ENCODE measurements at places on chromosomes 2 and 18.

DNA sequence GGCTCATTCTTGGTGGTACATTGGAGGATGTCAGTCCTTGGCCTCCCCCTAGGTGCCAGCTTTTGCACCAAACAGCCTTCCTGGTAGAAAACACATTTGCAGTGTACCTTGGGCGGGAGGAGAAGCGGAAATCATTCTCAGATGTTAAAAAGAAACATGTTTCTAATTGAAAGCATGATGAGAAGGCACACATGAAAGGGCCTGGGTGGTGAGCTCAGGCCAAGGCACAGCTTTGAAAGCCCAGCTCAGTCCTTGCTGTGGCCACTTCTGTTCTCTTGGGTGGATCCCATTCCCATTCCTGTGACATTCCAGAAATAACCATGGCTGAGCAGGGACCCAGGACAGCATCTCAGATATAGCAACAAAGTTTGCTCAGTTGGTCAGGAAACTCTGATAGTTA lies 71.5 kb downstream of the LTBP1 start:
- DNase-seq = no peak

- DNase-seq = peak; percentile 84
Observed at GRCh38 chr2:39356922-39357639, 80.0 kb downstream of the MAP4K3 start.

DNA sequence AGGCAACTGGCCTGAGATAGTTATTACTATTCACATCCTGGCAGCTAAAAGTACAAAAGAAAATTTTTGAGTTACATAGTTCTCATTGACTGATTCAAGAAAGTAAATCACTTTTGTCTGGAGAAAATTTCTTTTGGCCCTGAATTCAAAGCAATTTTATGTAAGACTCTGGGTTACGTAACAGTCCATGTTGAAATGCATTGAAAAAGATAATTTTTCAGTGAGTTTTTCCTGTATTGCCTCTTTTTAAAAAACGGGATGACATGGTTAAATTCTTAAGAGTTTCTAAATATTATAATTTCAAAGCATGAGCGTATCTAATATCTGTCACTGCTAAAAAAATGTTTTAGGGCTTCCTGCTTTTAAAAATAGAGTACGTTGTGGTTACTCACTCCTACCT lies 72.7 kb downstream of the ANKRD12 start:
- DNase-seq = no peak

GRCh38 chr18:49581371-49581770 lies 19.5 kb downstream of the LIPG start:
- no peak for DNase-seq

DNA sequence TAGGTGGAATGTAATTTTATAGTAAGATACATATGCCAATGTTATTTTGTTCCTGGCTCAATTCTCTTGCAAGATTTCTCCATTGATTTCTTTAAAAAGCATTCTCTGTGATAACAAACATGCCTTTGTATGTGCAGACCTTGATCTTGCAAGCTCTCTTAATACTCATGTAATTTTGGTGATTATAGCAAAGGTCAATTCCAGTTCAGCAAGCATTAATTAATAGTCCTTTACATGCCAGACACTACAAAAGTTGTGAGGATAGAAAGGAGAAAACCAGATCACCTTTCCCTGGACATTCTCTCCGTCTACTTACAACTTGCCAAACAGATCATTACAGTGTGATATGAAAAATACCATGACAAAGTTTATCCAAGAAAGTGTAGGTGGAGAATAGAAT lies 173.7 kb upstream of the DOK6 start:
- no peak for DNase-seq

GRCh38 chr2:186746584-186746983 lies 52.7 kb downstream of the FAM171B start:
- no peak for DNase-seq

DNA sequence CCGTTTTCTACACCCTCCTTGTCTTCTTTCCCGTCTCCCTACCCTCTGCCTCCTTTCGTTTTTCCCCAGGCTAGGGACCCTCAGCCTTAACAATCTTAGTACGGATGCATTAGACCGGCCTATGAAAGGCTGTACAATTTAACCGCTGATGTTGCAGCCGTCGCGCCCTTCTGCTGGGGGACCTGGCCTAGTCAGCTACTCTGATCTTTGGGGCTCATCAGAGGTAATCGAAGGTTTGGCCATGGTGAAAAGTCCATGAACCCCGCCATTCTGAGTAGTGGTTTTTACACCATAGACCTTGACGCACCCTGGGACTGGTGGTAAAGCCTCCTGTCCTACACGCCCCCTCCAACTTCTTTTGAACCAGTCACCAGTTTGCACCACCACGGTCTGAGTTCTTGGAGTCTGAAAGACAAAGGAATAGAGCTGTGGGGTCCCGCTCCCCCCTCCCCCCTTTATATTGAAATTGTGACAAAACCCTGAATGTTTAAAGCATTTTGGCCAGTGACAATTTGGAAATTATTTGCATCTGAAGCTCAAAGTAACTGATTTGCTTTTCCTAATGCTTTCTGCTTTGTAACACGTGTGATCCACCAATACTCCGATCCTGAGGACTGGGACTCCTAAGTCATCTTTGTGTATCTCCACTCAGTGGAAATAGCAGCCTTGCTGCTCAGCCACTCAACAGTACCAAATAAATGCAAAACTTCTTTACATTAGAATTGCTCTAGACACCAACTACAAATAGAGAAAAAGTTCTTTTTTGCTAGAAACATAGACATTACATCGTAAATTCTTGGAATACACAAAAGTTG lies 642 bp upstream of the SRSF7 start:
- DNase-seq = no peak

DNA sequence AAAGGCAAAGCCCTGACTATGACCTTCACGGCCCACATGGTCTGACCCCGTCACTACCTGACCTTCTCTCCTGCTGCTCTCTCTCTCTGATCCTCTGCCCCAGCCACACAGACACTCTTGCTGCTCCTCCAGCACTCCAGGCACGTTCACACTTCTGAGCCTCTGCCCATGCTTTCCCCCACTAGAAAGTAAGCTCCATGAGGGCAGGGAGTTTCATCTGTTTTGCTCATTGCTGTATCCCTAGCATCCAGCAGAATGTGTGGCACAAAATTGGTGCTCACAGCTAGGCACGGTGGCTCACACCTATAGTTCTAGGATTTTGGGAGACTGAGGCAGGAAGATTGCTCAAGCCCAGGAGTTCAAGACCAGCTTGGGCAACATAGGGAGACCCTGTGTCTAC lies 52.5 kb upstream of the STPG4 start:
- DNase-seq = no peak

DNA sequence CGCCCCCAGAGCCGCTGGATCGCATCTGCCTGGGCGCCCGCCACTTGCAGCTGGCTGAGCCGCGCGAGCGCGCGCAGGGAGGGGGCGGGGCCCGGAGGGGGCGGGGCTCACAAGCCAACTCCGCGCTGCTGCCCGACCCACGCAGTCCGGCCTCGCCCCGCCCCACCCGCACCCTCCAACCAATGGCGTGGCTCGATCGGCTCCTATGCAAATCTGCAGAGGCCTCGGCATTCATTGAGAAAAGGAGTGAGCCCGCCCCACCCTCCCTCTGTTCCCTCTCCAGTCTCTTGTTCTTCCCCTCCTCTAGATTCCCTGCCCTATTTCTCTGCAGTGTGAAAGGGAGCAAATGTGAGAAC lies at the start of gene ALK:
Gene ALK, minus strand, starts transcription at position 27 of the 356 bp plus-strand sequence. CDS start 927 bp downstream, outside the sequence.
- DNase-seq = peak; percentile 79

DNA sequence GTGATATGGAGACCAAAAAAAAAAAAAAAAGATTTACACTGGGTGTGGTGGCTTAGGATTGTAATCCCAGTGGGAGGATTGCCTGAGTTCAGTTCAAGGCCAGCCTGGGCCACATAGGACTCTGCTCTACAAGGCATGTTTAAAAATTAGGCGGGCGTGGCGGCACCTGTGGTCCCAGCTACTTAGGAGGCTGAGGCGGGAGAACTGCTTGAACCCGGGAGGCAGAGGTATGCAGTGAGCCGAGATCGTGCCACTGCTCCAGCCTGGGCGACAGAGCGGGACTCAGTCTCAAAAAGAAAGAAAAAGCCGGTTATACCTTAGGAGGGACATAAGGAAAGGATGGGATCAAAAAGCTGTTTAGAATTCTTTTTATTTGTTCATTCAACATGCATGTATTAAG lies 707 bp upstream of the SPDYA start:
- no peak for DNase-seq

GRCh38 chr2:9558948-9559381 lies 3.3 kb upstream of the ADAM17 start:
- DNase-seq = no peak

- no peak for DNase-seq
Observed at GRCh38 chr18:38933322-38933721, 1367.7 kb upstream of the CELF4 start.

GRCh38 chr2:53403792-53404413 lies 363.7 kb upstream of the CHAC2 start:
- DNase-seq = no peak

DNA sequence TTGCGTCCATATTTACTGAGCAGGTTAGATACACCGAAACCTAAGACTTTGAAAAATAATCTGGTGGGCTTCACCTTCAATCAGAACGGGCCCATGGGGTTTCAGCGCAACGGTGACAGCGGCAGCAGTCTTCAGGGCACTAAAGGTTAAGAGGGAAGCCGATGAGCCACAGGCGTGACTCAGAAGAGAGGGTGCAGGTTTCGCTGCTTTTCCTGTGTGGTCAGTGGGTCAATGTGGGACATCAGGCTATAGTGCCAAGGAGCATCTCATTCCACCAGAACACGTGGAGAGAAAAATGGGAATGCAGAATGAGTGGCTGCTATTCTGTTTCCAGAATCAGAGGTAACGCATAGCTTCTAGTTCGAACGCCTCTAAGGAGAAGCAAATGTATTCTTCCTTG lies 8.9 kb downstream of the PTGR3 start:
- no peak for DNase-seq

DNA sequence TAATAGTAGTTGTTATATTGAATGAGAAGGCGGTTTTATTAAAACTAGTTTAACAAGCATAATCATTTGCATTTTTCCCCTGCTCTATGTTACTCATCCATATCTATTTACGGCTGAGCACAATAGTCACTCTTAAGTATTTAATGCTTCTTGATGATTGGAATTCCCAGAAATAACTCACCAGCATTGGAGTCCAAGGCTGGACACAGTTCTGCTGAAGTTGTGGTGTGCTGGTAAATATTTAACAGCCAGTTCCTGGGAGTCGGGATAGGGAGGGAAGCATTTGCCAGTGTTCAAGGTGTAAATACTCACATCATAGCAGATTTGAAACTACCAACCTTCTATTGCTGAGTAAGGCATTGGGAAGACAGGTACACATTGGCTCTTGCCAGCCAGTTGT lies 315.1 kb downstream of the MTX2 start:
- no peak for DNase-seq

DNA sequence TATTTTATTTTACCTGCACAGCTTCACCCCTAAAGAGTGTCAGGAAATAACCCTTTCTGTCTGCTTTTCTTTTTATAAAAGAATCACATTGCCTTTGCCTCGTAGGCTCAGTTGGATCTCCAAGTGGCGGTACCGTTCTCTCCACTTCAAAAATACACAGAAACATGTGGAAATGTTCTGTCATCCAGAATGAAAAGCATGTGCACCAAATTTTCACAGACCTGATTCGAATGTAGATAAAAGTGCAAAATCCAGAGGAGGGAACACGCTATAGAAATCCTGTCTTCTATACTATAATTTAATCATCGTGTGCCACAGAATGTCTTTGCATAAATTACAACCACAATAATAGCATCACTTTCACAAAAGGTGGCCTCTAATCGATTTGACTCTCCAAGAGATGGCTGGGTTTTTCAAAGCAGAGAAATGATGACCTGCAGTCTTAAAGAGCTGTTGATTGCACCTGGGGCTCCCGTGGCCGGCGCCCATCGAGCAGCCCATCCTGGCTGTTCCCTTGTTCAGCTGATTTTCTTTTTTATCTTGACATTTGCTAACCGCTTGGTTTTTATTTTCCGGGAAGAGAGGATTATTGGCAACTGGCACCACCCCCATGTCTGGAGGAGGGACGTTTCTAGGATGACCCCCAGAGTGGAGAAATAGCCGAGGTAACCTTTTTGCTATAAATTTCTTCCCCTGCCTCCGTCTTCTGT lies 290.2 kb downstream of the SOX11 start:
- DNase-seq = no peak

- DNase-seq = peak; percentile 32
Observed at GRCh38 chr2:203396667-203397066, 68.5 kb downstream of the ABI2 start.

DNA sequence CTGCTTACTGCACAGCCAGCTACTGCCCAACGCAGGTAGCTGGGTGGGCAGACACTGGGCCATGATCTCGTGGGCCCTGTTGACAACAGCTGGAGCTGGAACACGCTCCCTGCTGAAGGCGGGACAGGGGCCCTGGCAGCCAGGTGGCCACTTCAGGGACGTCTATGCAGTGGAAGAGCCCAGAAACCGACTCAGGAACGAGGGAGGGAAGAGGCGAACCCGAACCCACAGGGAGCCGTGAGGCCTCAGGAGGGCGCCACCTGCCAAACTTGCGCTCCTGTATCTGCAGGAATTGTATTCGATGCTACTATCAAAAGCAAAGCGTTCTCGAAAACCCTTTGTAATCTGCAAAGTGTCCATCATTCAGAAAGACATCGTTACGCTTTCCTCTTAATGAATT lies 198.4 kb downstream of the EIPR1 start:
- no peak for DNase-seq

- DNase-seq = no peak
Observed at GRCh38 chr2:205357732-205358131, 324.6 kb upstream of the NRP2 start.

- DNase-seq = peak; percentile 7
Observed at GRCh38 chr2:97699765-97700444, 13.5 kb upstream of the ZAP70 start.

DNA sequence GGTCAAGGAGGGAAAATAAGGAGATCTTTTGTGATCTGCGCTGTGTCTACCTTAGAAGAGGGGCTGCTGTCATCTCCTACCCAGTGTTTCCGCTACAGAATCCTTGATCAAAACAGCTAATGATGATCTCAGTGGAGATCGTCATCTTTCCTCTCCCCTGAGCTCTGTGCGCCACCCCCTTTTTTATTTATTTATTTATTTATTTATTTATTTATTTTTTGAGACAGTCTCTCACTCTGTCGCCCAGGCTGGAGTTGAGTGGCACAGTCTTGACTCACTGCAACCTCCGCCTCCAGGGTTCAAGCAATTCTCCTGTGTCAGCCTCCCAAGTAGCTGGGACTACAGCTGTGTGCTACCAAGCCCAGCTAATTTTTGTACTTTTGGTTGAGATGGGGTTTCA lies 55.5 kb downstream of the SERTAD2 start:
- DNase-seq = no peak

- DNase-seq = no peak
Observed at GRCh38 chr2:242038928-242039341, 169.4 kb downstream of the RTP5 start.

GRCh38 chr2:242046206-242046826 lies 176.8 kb downstream of the RTP5 start:
- no peak for DNase-seq

- DNase-seq = peak; percentile 15
Observed at GRCh38 chr2:172427256-172427989, at the start of gene ITGA6. Gene ITGA6, plus strand, starts transcription at chr2:172427586.

GRCh38 chr2:176818076-176818475 lies 394.5 kb upstream of the HNRNPA3 start:
- no peak for DNase-seq

GRCh38 chr2:38806015-38806732 lies 28.2 kb downstream of the GEMIN6 start:
- no peak for DNase-seq
